ENCODE measurements at places on chromosomes 7 and 10. TPM values are rescaled to one million over a fixed set of nuclear protein-coding genes. Genes with fewer than 3 reads are reported as not detected.
A peak's percentile ranks its signal among the peaks of the same experiment; 100 is the strongest.

GRCh38 chr7:1642291-1642731, 27.8 kb upstream of the ELFN1 start:
- DNase-seq, result peak; percentile 41

GRCh38 chr10:58394471-58394870, 9.3 kb downstream of the TFAM start:
- DNase-seq, result no peak

GRCh38 chr7:129843365-129843898, 109.3 kb downstream of the UBE2H start:
- no peak for DNase-seq

DNA sequence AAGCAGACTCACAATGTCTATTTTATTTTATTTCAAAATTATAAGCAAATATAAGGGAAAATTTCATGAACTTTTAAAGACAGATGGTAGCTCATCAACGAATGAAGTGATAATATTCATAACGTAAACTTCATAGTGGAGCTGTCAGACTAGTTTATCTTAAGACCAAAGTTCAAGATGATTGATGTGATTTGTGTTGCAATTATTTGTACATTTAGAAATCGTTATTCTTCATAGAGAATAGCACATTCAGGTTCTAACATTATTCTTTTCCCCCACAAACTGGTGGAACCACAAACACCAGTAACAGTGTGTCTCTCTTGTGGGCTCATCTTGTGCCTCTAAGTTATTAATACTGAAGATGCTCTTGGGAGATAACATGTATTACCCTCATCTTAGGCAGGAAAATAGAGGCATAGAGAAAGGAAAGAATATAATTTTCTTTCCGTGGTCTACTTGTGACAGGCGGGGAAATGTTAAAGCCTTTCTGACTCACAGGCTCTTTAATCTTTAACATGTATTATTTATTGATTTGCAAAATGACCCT, 37.0 kb downstream of the CCSER2 start:
- DNase-seq, result no peak

GRCh38 chr7:18895456-18895855, 222.0 kb downstream of the TWIST1 start:
- no peak for DNase-seq

SUN3 gene
- total RNA-seq, result 17.0 TPM

TMEM26 gene
- not detected for total RNA-seq
